ENCODE measurements at places on chromosomes 13 and 19.
A peak's percentile ranks its signal among the peaks of the same experiment; 100 is the strongest.

DNA sequence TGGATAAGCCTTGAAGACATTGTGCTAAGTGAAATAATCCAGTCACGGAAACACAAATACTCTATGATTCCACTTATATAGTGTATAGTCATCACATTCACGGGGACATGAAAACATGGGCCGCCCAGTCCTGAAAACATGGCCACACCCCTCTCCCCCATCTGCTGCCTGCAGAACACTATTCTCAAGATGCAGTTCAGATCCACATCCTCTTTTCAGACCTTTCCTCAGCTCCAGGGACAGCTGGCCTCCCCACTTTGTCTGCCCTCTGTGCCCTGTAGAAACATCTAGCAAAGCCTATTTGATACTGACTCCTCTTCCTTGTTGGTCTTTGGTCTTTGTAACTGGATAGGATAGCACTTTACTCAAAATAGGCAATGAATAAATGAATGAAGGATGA is 8.3 kb downstream of the RFX2 start:
- no peak for DNase-seq

DNA sequence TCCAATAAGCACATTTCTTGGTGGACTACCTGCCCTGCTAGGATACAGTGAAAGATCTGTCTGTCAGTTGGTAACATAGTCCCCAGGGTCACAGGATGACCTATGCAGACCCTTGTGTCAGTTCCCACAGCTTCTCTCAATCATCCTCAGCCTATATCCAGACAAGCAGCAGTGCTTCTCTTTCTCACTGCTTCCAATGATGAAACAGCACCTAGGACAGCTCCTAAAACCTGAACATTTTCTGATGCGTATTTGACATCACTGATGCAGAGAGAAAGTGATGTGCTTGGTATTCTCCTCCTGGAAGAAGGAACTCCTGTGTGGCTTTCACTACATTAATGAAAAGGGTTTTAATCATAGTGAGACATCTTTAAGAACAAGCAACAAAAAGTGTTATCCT is 43.7 kb downstream of the ZNF557 start:
- DNase-seq = no peak

DNA sequence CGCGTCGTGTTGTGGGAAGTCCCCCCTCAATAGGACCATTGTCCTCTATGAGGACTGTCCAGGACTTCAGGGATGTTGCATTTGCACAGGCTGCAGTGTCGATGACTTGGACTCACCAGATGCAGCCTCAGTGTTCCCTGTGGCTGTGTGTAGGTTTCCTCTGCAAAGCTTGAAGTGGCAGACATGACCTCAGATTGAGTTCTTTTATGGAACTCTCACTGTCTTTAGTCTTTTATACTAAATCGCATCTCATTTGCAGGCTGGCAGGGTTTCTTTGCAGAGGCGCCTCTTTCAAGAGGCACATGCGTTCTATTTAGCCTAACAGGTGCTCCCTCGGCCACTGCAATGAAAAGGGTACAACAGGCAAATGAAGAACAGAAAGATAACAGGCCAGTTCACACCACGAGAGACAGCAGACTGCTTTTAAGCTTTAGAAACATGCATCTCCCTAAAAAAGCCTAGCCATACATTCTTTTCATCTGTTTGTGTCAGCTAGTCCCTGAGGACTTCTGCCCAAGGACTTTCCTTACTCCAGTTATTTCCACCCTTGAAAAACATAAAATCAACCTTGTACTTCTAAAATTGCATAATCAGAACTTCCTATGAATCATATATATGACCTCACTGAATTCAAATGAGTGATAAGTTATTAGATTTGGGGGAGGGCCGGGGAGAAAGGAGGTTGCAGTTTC is 118.4 kb downstream of the RAB20 start:
- DNase-seq = peak; percentile 76

DNA sequence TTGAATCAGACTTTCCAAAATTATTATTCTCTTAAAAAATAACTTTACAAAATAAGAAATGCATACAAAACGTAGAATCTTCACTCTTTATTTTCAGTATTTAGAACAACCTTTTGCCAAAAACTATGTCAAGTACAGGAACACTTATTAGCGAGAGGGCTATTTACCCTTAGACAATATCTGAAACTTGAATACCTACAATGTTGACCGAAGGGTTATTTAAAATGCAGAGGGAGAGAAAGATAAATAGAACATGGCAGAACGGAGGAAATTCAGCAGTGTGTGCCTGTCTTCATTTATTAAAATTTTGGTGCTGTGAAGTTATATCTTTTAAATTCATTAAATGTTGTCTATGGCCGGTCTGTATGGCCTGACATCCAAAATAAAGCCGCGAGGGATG is 198.8 kb downstream of the EFNB2 start:
- no peak for DNase-seq

- no peak for DNase-seq
Measured at GRCh38 chr19:18072335-18072734, 14.4 kb downstream of the IL12RB1 start.

DNA sequence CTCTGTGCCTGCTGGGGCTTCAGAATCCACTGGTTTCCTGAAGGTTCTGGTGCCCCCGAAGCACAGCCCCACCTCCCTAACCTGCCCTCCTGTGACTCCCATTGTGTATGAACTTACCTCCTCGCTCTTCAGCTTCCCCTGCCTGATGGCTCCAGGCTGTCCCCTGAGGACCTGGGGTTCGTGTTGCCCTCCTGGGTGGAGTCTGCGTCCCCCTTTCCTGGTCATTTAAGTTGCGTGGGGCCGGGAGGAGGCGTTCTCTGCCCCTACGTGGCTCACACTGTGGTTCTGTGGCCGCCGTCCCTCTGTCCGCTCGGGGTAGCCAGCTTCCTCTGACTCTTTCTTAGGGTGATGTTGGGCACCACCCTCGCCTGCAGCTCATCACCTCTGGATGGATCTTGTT is 13.9 kb downstream of the TFDP1 start:
- DNase-seq = no peak

- DNase-seq = no peak
Measured at GRCh38 chr13:75784003-75784402, 147.9 kb downstream of the LMO7 start.

DNA sequence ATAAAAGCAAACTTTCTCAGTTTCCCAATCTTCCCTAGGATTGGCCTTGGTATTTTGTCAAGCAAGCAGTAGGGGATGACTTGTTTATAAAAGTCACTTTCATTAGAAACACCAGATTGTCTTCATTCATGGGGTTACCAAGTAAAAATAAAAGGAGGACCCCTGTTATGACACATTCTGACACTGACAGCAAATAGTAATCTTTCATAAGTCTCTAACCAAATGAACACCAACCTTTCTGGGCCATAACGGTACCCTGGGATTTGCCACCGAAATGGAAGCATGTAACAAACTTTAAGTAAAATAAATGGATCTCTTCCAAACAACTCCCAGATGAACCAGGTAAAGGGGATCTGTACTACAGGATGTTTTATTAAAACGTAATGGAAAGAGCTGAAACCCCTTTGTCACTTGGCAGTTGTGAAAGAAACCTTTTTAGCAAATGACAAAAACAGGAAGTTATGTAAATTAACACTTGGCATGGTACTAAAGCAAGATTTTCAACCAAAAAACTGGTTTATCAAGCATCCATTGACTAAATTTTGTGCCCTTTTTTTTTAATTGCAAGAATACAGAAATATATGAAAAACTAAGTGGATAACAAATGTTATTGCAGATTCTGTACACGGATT is 335.6 kb downstream of the RBM26 start:
- no peak for DNase-seq

DNA sequence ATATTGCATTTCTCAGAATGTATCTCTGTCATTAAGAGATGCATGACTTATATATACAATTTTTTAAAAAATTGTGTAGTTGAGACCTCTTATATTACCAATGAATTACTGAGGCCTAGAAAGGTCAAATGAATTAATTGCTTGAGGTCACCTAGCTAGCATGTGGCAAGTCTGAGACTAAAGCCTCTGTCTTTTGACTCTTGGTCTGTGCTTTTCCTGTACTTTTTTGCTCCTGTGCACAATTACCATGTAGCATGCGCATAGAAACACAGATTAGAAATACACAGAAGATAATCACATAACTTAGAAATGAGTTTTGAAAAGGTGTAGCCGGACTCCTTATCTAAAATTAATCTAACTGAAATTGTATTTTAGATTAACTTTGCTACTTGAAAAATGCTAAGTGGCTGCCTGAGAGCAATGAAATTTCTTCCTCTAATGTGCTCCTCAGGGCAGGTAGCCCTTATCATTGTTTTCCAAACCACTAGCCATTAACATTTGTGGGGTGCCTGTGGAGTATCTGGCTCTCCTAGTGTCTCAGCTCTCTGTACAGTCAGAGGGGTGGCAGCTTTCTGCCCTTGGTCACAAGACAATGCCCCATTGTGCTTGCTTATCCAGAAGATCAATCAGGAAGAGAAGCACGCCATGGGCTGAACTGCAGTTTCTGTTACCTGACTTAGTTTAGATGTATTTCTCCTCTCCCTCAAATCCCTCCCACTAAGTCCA is 119.6 kb downstream of the RFC3 start:
- no peak for DNase-seq

DNA sequence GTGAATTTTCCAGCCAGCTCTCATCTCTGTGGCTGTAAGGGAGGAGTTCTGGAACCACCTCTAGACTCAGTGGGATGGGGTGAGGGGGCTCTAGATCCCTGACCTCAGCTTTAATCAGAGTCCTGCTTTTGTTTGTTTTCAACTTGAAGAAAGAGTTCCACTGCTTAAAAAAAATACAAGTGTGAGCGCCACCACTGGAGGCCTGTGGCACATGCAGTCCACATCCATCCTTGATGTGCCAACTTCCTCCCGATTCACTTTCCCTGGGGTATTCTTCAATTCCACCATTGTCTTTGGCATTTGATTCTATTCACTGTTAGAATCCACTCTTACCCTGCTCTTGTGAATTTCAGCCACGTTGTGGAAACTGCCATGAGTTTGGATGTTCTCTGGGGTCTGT is 62.4 kb upstream of the GJB6 start:
- DNase-seq = no peak

DNA sequence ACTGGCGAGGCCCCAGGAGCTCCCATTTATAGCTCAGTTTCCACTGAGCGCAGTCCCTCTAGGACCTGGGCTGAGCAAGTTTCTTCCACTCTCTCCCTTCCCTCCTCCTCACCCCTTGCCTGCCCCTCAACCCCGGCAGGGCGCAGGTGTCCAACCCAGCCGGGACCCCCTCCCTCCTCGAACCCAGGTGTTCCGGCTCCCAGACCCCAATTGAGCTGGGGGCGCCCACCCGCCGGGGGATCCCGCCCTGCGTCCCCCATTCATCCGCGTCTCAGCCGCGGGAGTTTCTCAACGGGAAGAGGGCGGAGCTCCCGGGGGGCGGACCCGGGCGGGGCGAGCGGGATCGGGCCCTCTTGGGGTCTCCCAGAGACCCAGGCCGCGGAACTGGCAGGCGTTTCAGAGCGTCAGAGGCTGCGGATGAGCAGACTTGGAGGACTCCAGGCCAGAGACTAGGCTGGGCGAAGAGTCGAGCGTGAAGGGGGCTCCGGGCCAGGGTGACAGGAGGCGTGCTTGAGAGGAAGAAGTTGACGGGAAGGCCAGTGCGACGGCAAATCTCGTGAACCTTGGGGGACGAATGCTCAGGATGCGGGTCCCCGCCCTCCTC is at the start of gene KIRREL2:
KIRREL2 (plus strand) TSS at position 366 of the 604 bp plus-strand sequence; CDS start at position 575, 209 bp downstream.
- DNase-seq = no peak

DNA sequence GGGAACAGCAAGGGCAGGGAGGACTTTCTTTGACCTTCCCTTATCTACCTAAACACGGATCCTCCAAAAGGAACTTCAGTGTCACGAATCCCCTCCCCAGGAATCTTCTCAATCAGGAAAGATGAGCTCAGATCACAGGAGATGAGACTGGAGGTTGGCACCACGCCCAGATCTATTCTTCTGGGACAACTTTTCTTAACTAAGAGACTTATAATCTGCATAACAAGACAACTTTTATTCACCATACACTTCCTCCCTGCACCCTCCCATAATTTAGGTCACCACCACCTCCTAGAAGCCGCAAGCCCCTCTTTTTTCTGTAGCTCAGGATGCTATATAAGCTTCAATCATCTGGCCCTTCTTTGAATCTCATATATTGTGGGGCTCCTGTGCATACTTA is 19.2 kb upstream of the AKT2 start:
- DNase-seq = peak; percentile 28

DNA sequence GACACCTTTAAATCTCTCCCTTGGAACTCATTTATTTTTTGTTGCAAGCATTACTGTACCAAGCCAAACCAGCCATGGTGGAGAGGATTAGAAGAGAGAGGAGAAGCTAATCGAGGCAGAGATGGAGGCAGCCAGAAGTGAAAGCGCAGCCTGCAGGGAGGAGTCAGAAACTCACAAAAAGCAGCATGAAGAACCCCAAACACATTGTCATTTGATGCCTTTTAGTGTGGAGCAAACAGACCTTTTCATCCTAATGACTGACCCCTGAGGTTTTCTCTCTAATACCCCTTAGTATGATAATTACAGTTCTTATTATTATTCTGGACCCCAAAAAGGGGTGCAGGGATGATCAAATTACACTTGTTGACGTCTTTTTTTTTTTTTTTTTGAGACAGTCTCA is 62.5 kb downstream of the TNFRSF19 start:
- no peak for DNase-seq

GRCh38 chr19:38229585-38230073 is 5.6 kb upstream of the DPF1 start:
- DNase-seq = peak; percentile 93

- DNase-seq = no peak
Measured at GRCh38 chr13:81021284-81021840, 680.4 kb upstream of the SPRY2 start.
